ENCODE measurements at places on chromosomes 1 and 21. TPM values are rescaled to one million over a fixed set of nuclear protein-coding genes. Genes with fewer than 3 reads are reported as not detected.

THEM5 gene
- total RNA-seq: not detected

GRCh38 chr1:116195077-116195868 is 84.1 kb downstream of the MAB21L3 start:
- DNase-seq: no peak
- 0 out of 2 replicates have a peak, but pooled peaks cover 5% of the 10 kb centered on the region for H3K27me3 ChIP-seq
- no peak overlapping the region for H3K4me3 ChIP-seq
- no peak overlapping the region for H3K27ac ChIP-seq
- H3K36me3 ChIP-seq: no peaks in the 10 kb centered on the region

HCRTR1 gene
- not detected for total RNA-seq

DNA sequence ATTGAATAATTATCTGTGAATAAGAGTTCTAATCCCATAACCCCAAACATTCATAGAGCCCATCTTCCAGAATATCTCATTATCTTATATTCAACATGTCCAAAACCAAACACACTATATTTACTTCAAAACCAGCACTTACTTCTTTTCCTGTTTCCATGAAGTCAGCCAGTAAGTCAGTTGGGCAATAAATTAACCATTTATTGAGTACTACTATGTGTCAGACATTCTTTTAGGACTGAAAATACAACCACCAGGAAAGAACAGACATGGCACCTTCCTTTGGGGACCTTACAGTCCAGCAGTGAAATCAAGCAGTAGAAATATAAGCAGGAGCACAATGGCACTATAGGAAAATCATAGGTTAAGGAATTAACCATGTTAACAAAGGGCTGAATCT is 8.8 kb downstream of the AK5 start:
- H3K4me1 ChIP-seq: no peaks in the 10 kb centered on the region
- H3K36me3 ChIP-seq: no peaks in the 10 kb centered on the region
- no peak for DNase-seq
- no peak overlapping the region for H3K27ac ChIP-seq
- H3K27me3 ChIP-seq: 0 out of 2 replicates have a peak, but pooled peaks cover 7% of the 10 kb centered on the region
- H3K4me3 ChIP-seq: no peak overlapping the region

- no peak overlapping the region for H3K27ac ChIP-seq
- H3K4me1 ChIP-seq: peaks cover 5% of the 10 kb centered on the region
- no peak overlapping the region for H3K4me3 ChIP-seq
- H3K36me3 ChIP-seq: no peaks in the 10 kb centered on the region
- DNase-seq: no peak
Measured at GRCh38 chr1:223197923-223198627, 55.0 kb upstream of the TLR5 start.

CASZ1 gene
- total RNA-seq: 0.58 TPM

DNA sequence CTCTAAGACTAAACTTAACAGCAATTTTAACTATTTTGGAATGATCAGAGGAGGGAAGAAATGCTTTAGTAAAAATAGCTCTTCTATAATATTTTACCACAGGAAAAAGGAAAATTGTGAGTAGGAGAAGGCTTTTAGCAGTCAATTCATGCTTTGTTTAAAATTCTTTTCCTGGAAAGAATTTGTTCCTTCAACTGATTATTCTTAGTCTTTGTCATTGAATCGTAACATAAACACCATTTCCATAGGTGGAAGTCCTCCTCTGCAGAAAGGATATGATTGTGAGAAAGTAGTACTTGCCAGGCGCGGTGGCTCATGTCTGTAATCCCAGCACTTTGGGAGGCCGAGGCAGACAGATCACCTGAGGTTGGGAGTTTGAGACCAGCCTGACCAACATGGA is 11.9 kb upstream of the ACTA1 start:
- H3K27me3 ChIP-seq: no peaks in the 10 kb centered on the region
- no peak overlapping the region for H3K27ac ChIP-seq
- H3K4me1 ChIP-seq: peaks cover 14% of the 10 kb centered on the region
- no peak for DNase-seq

MAGI3 gene
- total RNA-seq: 25.4 TPM

FALEC gene
- not detected for total RNA-seq

CAP1 gene
- total RNA-seq: 642 TPM

RGS18 gene
- total RNA-seq: not detected

LCE2B gene
- not detected for total RNA-seq

DNA sequence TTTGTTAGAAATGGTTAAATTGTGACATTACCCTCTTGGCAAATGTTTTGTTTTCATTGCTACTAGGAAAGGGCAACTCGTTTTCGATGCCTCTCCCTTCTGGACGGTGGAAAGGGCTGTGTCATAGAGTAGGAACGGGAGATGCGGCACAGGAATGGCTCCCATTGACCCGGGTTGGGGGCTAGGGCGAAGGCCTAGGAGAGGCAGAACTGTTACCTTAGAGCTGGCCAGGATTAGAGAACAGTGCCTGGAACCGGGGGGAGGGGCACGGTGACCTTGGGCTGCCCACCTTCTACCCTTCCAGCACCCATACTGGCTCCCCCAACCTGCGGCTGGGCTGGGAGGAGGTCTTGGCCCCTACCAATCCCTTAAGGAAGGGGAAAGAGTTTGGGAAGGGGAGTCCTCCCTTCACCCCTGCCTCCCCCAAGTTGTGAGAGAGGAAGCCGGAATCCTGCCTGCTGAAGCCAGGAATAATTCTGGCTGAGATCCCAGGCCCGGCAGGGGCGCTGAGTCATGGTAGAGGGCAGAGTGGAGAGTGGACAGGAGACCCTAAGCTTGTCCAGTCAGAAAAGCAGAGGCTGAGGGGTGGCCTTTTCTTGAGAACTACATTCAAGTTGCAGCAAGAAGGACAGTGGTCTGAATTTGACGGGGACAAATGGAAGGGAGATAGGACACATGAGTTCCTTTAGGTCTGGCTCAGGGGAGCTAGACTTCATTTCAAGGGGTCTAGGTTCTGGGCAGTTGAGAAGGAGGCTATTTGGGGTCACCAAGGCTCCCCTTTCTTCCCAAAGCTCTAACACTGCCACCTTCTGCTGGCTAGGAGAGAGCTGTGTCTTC is 8.2 kb downstream of the LMNA start:
- no peak overlapping the region for H3K4me3 ChIP-seq
- H3K36me3 ChIP-seq: peaks cover 65% of the 10 kb centered on the region
- H3K27me3 ChIP-seq: no peaks in the 10 kb centered on the region
- peak overlapping the region; percentile 96 for H3K27ac ChIP-seq
- DNase-seq: peak; percentile 92

DNA sequence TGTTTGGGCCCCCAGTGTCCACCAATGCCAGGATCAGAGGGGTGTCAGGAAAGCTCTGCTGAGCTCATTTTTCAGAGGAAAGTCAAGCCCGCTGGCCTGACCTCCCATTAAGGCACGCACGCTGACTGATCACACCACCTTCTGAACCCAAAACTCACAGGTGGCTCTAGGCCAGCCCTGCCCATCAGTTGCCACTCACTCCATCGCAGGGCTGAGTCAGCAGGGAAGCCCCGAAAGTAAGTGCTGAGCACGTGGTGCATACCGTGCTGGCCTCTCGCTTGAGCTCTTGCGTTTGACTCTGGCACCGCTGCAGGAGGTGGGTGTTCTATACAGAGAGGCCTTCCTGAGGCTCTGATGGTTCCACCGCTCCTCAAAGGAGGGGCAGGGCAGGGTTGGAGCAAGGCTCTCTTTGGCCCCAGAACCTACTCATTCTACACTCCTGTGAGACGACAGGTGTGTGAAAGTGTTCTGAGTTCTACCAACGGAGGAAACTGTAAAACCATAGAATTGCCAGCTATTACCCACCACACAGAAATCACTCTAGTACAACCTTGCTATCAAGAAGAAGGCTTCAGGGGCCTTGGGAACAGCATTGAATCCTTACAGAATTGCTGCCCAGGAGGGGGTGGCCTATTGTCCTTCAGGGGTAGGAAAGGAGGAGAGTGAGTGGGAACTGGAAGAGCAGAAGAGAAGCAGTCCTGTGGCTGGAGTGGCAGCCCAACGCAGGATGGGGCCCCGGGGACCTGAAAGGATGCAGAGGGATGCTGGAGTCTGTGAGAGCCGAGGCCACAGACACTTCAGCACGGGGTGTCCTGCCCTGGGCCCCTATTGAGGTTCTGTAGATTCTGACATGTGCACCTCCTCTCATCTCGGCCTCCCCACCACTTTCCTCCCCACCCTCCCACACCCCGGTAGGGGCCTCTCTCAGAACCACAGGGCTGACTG is 214.7 kb upstream of the EDN2 start:
- H3K27ac ChIP-seq: no peak overlapping the region
- H3K27me3 ChIP-seq: no peaks in the 10 kb centered on the region
- no peak for DNase-seq
- H3K36me3 ChIP-seq: no peaks in the 10 kb centered on the region
- H3K4me3 ChIP-seq: no peak overlapping the region
- no peaks in the 10 kb centered on the region for H3K4me1 ChIP-seq

- H3K27me3 ChIP-seq: peaks cover 22% of the 10 kb centered on the region
- DNase-seq: no peak
- no peak overlapping the region for H3K27ac ChIP-seq
Measured at GRCh38 chr1:117607471-117607870, 1.6 kb downstream of the TENT5C start.

HES3 gene
- not detected for total RNA-seq

DNA sequence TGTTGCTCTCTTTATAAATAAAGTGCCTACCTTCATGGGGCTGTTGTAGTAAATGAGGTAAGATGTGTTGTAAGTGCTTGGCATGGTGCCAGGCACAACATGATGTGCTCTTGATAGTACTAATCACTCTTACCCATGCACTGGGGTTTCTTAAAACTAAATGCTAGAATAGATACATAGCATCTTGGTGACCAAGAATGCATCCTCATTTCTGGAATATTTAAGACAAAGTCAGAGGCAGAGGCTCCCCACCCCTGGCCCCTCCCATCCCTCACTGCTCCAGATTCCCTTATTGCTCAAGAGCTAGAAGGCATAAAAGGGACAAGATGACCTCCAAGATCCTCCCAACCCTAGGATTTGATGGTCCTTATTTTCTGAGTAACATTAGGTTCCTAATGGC is 61.3 kb downstream of the GLUL start:
- DNase-seq: no peak
- no peak overlapping the region for H3K4me3 ChIP-seq
- no peaks in the 10 kb centered on the region for H3K4me1 ChIP-seq
- no peak overlapping the region for H3K27ac ChIP-seq
- no peaks in the 10 kb centered on the region for H3K27me3 ChIP-seq
- H3K36me3 ChIP-seq: no peaks in the 10 kb centered on the region

- no peak overlapping the region for H3K27ac ChIP-seq
- H3K36me3 ChIP-seq: no peaks in the 10 kb centered on the region
- DNase-seq: no peak
- peaks cover 33% of the 10 kb centered on the region for H3K27me3 ChIP-seq
- H3K4me1 ChIP-seq: peaks cover 4% of the 10 kb centered on the region
Measured at GRCh38 chr1:10696977-10697376, 99.5 kb downstream of the CASZ1 start.

TRAPPC10 gene
- 29.1 TPM for total RNA-seq

DNA sequence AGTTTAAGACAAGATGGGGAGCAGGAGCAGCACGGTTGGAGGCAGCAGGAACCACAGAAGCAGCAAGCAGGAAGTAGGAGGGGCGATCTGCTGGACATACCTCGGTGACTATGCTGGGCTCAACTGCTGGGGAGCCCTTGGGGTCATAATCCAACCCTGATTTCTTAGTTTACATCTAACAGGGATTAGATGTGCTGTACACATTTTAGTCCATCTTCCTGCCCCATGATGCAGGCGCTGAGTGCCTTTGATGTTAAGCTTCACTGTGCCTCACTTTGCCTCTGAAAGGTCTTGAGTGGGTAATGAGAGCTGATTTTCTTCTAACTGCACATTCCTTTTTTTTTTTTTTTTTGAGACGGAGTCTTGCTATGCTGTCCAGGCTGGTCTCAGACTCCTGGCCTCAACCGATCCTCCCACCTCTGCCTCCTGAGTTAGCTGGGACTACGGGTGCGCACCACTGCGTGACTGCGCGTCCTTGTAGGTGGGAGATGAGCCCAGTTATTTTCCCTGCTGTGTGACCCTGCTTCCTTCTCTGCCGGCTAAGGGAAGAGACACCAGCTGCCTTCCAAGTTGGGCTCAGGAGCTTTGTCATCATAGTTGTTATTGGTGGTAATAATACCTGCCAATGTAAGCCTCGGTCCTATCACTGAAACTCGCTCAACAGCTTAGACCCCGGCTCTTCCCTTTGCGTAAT is 1.1 kb upstream of the RCAN3 start:
- peak overlapping the region; percentile 84 for H3K27ac ChIP-seq
- peaks cover 18% of the 10 kb centered on the region for H3K4me1 ChIP-seq
- no peaks in the 10 kb centered on the region for H3K36me3 ChIP-seq
- DNase-seq: no peak
- peaks cover 7% of the 10 kb centered on the region for H3K27me3 ChIP-seq
- H3K4me3 ChIP-seq: peak overlapping the region; percentile 78

DNA sequence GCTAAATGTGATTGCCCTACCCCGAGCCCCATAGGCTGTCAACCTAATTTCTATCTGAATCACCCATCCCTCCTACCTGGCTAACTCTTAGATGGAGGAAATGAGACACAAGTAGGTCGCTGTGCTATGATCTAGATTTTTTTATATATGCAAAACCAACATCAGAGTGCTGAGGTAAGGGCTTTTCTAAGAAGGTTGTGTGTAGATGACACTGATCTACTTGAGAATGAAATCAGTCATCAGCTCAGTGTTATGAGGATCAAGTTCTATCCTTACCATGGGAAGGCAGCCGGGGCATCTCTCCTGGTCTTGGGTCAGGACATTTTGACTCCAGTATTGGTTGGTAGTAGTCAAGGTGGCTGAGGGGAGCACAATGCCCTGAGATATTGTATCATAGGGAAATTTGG is 23.6 kb downstream of the SLAMF1 start:
- H3K4me3 ChIP-seq: no peak overlapping the region
- H3K36me3 ChIP-seq: no peaks in the 10 kb centered on the region
- no peak overlapping the region for H3K27ac ChIP-seq
- H3K27me3 ChIP-seq: no peaks in the 10 kb centered on the region

CELA2B gene
- total RNA-seq: not detected

Data from SJSA1 (cell line).